RKO (cell line): ENCODE measurements at places on chromosomes 3 and 15.

GRCh38 chr3:69012800-69013252 is 658 bp downstream of the EOGT start:
- DNase-seq = peak; percentile 73

DNA sequence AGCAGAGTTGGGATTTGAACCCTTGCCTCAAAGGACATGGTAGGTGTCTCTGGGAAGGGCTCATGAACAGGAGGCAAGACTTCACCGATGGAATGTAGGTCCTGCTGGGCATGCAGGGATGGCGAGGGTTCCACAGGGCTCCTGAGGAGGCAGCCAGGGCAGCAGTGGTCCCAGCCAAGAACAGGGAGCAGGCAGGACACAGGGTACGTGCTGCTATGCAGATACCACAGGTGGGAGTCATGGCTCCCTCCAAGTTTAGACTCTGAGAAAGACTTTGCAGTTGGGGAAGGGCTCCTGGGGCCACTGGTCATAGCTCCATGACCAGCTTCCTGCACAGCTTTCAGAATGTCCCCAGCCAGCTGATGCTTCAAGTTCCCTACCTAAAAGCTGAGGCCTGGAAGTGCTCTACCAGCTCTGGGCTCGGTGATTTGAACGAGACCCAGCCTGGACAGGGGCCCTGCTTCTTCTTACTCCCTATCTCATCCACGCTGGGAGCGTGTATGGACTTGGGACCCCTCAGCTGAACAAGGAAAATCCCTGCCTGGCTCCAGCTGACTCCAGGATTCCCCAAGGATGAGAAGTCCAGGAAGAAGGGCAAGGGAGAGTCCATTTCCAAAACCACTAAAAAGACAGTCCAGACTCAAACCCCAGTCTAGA is 747 bp downstream of the MYL3 start:
- DNase-seq = no peak

DNA sequence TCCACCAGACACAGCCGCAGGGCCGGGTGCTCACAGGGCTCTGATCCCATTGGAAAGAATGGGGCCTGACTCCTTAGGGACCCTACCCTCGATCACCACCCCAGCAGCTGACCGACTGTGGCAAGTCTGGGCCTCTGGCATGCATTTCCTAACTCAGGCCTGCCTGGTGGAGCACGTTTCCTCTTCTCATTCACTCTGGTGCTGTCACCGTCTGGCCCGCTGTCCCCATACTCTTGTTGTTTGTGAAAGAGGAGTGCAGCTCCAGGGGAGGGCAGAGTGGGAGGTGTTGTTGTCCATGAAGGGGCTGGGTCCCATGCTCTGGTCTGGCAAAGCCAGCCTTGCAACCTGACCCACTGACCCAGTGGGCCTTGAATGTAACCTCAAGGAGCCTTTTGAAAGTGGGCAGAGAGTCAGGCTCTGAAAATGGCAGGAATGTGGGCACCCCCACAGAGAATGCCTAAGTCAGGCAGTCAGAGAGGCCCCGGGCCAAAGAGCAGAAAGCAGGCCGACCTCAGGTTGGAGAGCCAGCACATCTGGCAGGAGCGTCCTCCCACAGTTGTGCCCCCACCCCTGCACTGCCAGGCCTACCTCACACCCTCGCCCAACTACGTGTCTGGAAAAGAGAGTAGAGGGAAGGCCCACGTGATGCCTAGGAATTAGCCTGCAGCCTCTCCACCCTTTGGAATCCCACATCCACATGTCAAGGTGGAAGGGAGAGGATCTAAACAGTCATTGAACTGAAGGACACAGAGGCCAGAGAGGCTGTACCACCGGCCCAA is 10.9 kb downstream of the SEMA7A start:
- DNase-seq = no peak

GRCh38 chr15:99326235-99326634 is 75.0 kb downstream of the LRRC28 start:
- DNase-seq = no peak

GRCh38 chr3:17580901-17581300 is 161.5 kb downstream of the TBC1D5 start:
- DNase-seq = no peak

DNA sequence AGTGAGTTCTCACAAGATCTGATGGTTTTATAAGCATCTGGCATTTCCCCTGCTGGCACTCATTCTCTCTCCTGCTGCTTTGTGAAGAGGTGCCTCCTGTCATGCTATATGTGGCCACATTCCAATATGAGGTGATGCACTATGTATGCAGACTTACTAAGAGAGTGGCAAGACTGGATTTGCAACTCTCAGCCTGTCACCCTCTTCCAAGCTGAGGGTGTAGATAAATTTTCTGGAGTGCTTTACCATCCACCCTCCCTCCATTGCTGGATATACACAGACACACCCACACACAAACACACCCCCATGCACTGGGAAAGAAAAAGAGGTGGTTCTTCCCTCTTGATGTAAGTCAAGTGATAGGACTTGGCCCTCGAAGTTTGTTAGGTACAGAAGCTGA is 30.2 kb upstream of the CHMP2B start:
- no peak for DNase-seq

GRCh38 chr3:151639418-151639740 is 94.3 kb upstream of the AADACL2 start:
- no peak for DNase-seq

GRCh38 chr3:106466881-106467280 is 598.1 kb upstream of the CBLB start:
- no peak for DNase-seq

- peak; percentile 44 for DNase-seq
Measured at GRCh38 chr3:32238453-32239306, at the start of gene CMTM8. CMTM8 (plus strand) TSS chr3:32238680; CDS start chr3:32238973, 293 bp downstream.

- no peak for DNase-seq
Measured at GRCh38 chr3:160224256-160224655, 966 bp upstream of the C3orf80 start.

DNA sequence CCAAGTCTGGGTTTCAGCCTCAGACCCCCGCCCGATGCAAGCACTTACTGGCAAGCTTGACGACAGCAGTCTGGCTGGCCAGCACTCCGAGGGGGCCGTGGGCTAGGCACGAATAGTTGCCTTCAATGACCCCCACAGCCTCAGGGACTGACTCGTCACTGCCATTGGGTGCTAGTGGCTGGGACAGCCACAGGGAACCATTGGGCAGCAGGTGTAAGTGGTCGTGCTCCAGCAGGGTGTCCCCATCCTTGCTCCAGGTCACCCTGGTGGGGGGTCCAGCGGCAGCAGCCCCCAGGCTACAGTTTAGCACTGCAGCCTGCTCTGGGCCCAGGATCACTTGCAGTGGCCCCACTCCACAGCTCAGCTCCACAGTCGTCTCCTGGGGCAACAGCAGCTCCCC is 11.8 kb downstream of the IGDCC4 start:
- no peak for DNase-seq

DNA sequence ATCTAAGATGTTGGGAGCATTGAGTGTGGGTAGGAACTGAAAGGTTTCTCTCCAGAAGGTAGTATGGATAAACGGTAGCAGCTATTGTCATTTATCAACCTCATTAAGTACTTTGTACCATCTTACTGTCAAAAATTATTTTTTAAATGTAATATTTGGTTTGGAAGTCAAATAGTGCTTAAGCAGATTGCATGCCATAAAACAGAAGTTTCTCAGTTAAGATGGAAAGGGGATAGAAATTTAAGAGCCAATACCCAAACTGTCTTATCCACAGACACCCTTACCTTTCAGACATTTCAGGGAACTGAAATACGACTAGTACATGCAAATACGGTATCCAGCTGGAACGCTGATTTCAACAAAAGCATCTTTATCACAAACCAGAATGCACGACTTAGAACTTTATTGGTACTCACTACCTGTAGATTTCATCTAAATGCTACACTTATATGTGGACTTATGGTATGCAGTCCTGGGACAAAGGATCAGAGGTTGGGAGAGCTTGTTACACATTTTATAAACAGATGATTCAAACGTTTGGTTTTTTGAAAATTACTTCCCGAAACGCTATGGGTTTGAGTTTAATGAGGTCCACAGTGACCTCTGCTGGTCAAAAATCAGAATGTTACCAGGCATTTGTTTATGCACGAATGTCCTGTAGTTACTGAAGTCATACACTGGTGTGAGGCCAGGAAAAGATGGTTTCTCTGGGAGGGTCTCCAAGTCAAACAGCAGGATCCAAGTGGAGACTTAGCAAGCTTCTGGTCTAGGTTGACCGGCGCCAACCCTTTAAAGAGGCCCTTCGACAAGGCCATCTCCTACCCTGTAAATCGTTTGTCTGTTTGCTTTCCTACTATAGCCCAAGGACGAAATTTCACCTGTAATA is 45.7 kb upstream of the DUT start:
- peak; percentile 75 for DNase-seq

- DNase-seq = no peak
Measured at GRCh38 chr3:15307580-15307979, 24.8 kb downstream of the SH3BP5 start.

- no peak for DNase-seq
Measured at GRCh38 chr3:13671482-13672233, 122.7 kb downstream of the FBLN2 start.

DNA sequence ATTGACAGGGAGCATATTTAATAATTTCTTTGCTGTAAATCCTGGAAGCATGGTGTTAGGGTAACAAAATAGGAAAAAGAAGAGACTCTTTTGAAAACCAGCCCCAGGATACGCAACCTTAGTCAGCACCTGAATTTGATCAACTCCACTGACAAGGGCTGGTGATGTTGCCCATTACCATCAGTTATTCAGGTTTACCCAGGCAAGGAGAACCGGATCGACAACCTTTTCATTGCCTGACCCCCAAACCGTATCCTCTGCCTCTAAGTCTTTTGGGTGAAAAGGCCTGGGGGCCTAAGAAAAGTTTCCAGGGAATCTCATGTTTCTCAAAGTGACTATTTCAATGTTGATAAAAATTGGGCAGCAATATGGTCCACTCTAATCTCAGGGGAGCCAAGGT is 313.3 kb downstream of the KBTBD8 start:
- DNase-seq = no peak

- no peak for DNase-seq
Measured at GRCh38 chr15:60418096-60418495, 20.3 kb upstream of the ANXA2 start.

- no peak for DNase-seq
Measured at GRCh38 chr3:150483226-150483625, 63.1 kb downstream of the SERP1 start.

GRCh38 chr3:36866368-36866767 is 78.5 kb downstream of the TRANK1 start:
- no peak for DNase-seq

- no peak for DNase-seq
Measured at GRCh38 chr3:132787616-132788300, 65.5 kb upstream of the NPHP3 start.
